Anterior cingulate cortex (tissue), 58 donors: ENCODE measurements at places on chromosomes 5 and 9.

DNA sequence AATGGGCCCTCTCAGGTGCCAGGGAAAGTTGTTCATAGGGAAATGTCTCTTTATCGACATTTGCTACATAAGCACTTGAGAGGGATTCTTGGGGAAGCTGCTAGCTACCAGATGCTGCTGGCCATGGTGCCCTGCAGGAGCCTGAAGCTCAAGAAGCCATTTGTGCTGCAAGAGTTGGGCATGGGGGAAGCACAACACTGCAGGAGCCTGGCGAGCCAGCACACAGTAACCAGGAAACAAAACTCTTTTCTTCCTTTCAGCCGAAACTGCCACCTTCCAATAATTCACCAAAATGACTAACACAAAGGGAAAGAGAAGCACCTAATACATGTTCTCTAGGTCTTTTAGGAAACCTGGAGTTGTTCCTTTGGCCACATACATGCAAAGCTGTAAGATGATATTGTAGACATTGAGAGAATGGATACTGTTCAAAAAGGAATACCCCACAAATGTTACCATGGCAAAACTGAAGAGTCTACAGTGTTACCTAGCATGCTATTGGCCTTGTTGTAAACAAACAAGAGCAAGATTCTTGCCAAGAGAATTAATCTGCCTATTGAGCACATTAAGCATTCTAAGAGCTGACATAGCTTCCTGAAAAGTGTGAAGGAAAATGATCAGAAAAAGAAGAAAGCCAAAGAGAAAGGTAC, 26.1 kb upstream of the LARP1 start:
- no peak for DNase-seq

DNA sequence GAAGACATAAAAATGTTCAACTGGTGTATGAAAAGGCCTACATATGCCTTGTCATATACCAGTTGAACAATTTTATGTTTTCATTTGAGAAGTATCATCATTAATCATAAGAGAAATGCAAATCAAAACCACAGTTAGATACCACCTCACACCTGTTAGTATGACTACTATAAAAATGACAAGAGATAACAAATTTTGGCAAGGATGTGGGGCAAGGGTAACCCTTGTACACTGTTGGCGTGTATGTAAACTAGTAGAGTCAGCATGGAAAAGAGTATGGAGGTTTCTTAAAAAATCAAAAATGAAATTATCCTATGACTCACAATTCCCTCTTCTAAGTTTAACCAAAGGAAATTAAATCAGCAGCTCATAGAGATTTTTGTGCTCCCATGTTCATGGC, 250.4 kb upstream of the ST8SIA4 start:
- no peak for DNase-seq

- no peak for DNase-seq
Measured at GRCh38 chr5:79731775-79732174, 42.1 kb downstream of the CMYA5 start.

- DNase-seq: no peak
Measured at GRCh38 chr5:33892620-33893137, 889 bp upstream of the ADAMTS12 start.

DNA sequence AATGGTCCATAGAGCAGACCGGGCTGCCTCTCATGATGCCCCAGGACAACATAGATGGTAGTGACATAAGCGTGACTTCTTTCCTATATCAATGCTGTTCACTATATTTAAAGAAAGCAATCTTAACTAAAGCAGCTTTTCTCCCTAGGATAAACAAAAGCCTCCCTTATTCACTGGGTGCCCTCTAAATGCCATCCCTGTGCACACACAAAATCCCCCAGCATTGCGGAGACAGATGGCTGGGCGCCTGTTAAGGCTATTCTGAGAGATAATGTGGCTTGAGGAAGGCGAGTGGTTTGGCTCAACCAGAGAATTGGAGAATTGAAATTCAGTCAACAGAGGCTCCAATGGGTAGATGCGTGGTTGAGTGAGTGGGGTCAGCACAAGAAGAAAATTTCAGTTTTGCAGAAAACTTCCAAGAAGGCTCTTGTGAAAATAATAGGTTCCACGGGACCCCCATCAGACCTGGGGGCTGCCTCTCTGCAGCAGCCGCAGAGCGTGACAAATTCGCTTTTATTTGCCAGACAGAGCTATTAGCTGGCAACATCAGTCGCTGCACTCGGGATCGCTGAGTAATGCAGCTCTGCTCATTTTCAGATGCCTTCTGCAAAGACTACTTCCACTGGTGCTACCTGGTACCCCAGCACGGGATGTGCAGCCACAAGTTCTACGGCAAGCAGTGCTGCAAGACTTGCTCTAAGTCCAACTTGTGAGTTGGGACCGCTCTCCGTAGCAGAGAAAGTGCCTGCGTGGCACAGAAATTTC, 103.9 kb upstream of the ICE1 start:
- DNase-seq: no peak

DNA sequence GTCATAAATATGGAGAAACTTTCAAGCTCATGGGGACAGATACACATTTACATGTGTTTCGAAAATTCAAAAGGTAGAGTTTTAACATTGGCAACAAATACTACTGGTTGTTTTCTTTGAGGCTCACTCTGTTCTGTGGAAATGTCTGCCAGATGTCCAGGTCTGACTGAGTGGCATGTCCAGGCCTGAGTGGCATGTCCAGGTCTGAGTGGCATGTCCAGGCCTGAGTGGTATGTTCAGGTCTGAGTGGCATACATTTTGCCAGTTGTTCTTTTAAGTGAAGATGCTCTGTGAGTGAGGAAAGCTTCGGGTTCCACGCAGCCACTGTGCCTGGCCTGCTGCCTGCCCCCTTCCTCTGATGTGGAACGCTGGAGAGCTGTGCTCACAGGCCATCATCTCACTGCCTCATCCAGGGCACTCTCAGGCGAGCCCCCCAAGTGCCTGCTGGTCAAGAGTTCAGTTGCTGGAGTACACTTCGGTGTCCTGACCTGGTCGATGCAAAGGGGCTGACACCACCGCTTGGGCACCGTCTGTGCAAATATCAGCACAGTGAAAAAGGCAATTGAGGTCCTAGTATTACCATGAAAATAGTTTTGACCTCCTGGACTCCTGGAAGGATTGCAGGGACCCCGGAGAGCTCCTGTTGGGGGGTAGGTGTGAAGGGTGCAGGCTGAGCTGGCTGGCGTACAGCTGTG, 89.9 kb downstream of the EHMT1 start:
- DNase-seq: no peak

DNA sequence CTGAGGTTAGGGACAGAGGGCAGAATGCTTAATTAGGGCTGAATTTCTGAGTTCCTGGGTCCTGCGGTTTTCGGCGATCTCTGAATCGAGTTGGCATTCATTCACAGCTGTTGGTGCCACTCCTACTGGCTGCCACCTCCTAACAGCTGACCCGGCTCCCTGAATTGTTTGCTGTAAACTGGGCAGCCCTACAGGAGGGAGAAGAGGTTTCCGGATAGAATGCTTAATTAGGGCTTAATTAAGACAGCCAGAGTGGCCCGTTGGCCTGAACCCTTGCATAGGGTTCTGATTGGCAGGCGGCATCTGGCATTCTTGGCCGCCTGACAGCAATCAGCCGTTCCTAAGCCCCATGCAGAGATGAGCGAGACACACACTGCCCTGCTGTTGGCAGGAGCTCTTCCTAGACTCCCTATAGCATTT, 25.7 kb downstream of the FRMPD1 start:
- DNase-seq: peak; percentile 27

- no peak for DNase-seq
Measured at GRCh38 chr9:112809351-112809848, 58.8 kb downstream of the SNX30 start.

DNA sequence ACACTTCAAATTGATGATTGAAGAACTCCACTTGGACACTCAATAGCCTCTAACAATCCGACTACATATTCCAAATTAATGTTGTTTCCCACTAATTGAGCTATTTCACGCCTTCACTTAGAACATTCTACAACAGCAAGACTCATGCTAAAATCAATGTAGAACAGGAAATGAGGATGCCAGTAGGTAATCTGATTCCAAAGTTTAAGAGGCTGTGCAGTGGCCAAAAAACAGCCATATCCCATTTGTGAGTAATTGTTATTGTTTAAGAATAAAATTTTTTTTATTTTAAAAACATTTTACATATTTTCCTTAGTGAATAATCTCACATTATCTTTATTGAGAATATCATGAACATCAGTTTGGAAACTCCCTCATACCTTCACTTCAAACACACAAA, 35.7 kb upstream of the GHR start:
- no peak for DNase-seq

DNA sequence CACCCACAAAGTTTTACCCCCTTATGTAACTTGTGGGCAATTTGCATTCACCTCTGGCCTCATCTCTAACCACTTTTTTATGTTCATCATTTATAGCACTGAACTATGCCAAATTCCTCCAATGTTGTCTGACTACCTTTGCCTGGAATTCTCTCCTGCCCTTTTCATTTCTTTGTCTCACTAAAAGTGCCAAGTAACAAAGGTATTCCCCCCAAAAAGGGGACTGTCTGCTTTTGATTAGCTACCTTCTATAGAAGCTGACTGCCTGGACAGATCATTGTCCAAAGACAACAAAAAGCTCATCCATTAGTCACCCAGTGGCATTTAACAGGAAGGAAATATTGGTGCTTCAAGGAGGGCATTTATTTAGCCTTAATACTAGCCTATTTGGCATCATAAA, 189.9 kb upstream of the VCAN start:
- DNase-seq: no peak

GRCh38 chr5:54273715-54274114, 36.7 kb downstream of the ARL15 start:
- no peak for DNase-seq

DNA sequence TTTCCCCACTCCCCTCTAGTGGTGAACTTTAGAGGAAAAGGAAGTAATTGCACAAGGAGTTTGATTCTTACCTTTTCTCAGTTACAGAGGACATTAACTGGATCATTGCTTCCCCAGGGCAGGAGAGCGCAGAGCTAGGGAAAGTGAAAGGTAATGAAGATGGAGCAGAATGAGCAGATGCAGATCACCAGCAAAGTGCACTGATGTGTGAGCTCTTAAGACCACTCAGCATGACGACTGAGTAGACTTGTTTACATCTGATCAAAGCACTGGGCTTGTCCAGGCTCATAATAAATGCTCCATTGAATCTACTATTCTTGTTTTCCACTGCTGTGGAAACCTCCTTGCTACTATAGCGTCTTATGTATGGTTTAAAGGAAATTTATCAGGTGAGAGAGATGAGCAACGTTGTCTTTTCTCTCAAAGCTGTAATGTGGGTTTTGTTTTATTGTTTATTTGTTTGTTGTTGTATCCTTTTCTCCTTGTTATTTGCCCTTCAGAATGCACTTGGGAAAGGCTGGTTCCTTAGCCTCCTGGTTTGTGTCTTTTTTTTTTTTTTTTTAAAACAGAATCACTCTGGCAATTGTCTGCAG, 25.3 kb downstream of the SLC22A5 start:
- no peak for DNase-seq

- peak; percentile 51 for DNase-seq
Measured at GRCh38 chr5:177429248-177430040, 3.0 kb downstream of the GRK6 start.

- no peak for DNase-seq
Measured at GRCh38 chr5:151620461-151620840, 29.3 kb upstream of the FAT2 start.

DNA sequence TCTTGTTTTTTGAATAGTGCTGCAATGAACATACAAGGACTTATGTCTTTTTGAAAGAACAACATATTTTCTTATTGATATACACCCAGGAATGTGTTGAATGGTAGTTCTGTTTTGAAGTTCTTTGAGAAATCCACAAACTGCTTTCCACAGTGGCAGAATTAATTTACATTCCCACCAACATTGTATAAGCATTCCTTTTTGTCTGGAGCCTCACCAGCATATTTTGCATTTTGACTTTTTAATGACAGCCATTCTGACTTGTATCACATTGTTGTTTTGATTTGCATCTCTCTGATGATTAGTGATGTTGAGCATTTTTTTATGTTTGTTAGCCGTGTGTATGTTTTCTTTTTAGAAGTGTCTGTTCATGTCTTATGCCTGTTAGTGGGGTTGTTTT, 524.9 kb downstream of the SEMA5A start:
- DNase-seq: no peak

- no peak for DNase-seq
Measured at GRCh38 chr9:98575379-98576346, 133.1 kb downstream of the GABBR2 start.

- DNase-seq: no peak
Measured at GRCh38 chr5:179269781-179270543, 75.3 kb downstream of the ADAMTS2 start.

GRCh38 chr9:71681104-71681707, 87.1 kb downstream of the CEMIP2 start:
- no peak for DNase-seq

DNA sequence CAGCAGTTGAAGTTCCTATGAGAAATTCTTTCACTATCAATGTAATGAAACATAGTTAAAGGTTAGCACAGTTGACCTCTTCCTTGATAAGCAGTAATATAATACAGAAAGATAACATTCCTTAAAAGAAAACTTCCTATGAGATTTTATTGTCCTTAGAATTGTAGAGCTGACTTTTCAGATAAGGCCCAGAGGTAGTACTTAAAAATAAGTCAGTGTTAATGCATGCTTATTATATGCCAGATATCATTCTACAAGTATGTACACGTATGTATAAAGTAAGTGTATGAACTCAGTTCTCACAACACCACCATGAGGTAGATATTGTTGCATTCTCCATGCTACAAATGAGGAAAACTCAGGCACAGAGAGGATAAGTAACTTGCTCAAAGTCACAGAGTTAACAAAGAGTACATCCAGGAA, 15.3 kb downstream of the AP3S1 start:
- no peak for DNase-seq

DNA sequence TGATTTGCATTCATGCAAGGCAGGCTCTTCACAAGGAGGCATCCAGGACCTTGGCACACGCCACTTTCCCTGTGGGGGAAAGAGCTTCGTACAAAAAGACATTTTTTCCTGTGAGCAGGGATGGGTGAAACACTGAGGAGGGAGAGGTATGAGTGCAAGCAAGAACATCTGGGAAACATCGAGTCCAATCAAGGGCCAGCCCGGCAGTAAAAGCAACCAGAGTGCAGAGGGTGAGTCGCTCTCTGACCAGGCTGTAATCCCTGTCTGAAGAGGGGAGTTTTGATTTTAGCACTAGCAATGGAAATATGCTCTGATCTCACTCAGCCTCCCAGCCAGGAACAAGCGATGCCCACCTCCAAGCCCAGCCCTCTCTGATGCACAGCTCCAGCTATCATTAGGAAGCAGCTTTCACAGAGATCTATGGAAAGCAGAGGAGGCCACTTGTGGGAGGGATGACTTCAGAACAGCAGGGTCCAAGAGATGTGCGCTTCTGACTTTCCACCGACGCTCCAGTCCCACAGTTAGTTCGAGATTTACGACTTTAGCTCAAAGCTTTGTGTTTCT, 211.0 kb upstream of the ADAMTS16 start:
- no peak for DNase-seq
